ENCODE measurements at places on chromosomes 12 and 14.
A peak's percentile ranks its signal among the peaks of the same experiment; 100 is the strongest.

DNA sequence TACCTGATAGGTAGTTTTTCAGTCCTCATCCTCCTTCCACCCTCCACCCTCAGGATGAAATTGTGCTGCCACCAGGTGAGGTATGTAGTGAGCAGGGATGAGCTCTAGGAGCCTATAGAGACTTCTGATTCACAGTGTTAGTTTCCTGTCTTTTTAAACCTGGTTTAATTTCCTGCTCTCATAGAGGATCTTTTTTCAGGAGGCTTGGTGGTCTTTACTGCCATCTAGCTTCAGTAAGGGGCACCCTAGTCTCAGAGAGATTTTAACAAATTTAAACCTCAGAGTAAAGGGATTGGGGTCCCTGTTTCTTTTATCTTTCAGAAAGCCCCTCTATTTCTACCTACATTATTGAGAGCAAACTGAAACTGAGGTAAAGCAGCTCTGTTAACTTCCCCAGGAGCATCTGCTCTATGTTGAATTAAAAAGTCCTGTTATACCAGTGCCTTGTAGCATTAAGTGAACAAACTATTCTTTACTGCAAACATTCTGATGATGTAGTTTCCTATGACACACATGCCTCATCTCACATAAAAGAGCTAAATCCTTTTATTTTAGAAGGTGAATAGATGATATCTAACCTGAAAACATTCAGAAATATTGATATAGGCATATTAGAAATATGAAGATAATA lies 172.2 kb upstream of the DDHD1 start:
- no peak overlapping the region for H3K4me3 ChIP-seq
- 0 out of 2 replicates have a peak overlapping the region, but pooled peaks have one; percentile 34 for H3K27ac ChIP-seq
- H3K36me3 ChIP-seq = peaks cover 28% of the 10 kb centered on the region

GRCh38 chr14:33653308-33653695 lies 297.6 kb downstream of the EGLN3 start:
- H3K27me3 ChIP-seq = peaks cover 12% of the 10 kb centered on the region
- no peak for DNase-seq
- H3K4me3 ChIP-seq = no peak overlapping the region
- no peaks in the 10 kb centered on the region for H3K36me3 ChIP-seq

DNA sequence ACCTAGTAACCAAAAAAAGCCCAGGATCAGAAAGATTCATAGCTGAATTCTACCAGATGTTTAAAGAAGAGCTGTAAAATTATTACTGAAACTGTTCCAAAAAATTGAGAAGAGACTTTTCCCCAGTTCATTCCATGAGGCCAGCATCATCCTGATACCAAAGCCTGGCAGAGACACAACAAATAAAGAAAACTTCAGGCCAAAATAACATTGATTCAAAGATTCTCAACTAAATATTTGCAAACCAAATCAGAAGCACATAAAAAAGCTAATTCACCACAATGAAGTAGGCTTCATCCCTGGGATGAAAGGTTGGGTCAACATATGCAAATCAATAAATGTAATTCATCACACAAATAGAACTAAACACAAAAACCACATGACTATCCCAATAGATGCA lies 151.2 kb downstream of the PLCZ1 start:
- H3K4me3 ChIP-seq = no peak overlapping the region
- no peaks in the 10 kb centered on the region for H3K4me1 ChIP-seq
- no peaks in the 10 kb centered on the region for H3K36me3 ChIP-seq
- DNase-seq = no peak
- no peak overlapping the region for H3K27ac ChIP-seq

GRCh38 chr12:58803908-58804307 lies 116.4 kb downstream of the LRIG3 start:
- H3K36me3 ChIP-seq = no peaks in the 10 kb centered on the region
- H3K4me3 ChIP-seq = no peak overlapping the region
- no peaks in the 10 kb centered on the region for H3K4me1 ChIP-seq
- DNase-seq = no peak

DNA sequence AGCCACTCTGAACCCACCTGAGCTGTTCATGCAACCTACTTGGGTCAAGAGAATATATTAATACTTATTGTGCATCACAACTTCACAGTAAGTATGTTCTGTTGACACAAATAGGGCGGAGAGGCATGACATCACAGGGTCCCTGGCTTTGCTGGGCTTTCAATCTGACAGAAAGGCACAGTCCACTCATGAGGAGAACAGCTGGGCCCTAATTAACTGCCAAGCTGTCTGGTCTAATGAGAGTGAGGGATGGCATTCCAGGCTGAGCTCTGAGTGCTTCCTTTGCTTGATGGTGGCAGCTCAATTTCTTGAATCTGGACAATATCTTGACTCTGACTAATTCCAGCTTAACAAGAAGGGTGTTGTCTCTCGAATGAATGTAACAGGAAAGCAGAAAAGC lies 2.0 kb downstream of the EFCAB11 start:
- peaks cover 30% of the 10 kb centered on the region for H3K36me3 ChIP-seq
- no peak overlapping the region for H3K27ac ChIP-seq
- H3K4me1 ChIP-seq = peaks cover 25% of the 10 kb centered on the region
- no peak for DNase-seq
- H3K4me3 ChIP-seq = no peak overlapping the region
- H3K27me3 ChIP-seq = no peaks in the 10 kb centered on the region

GRCh38 chr14:96086032-96086431 lies 46.9 kb downstream of the C14orf132 start:
- no peak for DNase-seq
- H3K36me3 ChIP-seq = no peaks in the 10 kb centered on the region
- H3K4me3 ChIP-seq = no peak overlapping the region
- no peaks in the 10 kb centered on the region for H3K4me1 ChIP-seq

Data from DND-41 (cell line).